NCI-H2081 (cell line): ENCODE measurements at places on chromosomes 3 and 15.
A peak's percentile ranks its signal among the peaks of the same experiment; 100 is the strongest.

DNA sequence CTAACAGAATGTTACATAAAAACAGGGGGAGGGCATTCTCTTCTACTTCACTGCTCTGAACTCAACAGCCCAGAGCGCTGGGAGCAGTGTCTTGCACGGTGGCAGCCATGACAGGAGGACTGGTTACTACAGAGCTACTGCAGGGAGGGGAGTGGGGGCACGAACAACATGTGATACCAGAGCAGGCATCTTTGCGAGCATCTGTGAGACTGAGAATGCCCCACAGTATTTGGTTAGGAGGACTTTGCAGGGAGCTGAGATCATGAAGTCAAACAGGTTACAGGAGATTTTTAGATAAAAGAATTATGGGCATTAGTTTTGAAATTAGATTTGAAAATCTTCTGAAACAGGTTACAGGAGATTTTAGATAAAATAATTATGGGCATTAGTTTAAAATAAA is 58.8 kb upstream of the GOLGA8B start:
- no peak for DNase-seq

- peak; percentile 41 for DNase-seq
These were observed 84.3 kb downstream of the EEFSEC start for GRCh38 chr3:128237348-128238183.

DNA sequence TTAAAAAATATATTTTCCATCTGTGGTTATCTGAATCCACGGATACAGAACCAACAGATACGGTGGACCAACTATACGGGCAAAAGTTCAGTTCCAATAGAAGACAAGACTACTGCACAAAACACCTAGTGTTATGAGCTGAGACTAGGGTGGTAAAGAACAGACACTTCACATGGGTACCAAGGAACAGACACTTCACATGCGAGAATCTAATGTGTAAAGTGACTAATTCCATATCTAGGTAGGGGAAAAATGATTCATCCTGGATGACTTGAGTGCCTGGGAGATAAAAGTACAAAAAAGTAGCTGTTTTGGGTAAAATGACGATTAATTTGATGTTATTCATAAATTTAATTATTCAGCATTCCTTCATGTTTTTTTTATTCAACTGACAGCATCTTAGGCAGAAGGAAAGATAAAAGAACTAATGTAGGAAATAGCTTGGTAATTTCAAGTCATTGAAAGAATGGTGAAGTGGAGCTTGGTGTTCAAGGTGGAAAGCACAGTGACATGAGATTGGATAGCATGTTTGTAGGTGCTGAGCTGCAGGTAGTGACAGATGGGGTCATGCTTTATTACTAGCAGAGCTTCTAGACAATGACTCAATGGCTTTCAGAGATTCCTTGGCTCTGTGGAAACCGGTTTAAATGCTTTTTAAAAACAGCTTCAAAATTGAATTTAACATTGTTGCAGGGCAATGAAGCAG is 5.2 kb downstream of the CD200 start:
- DNase-seq, result no peak

DNA sequence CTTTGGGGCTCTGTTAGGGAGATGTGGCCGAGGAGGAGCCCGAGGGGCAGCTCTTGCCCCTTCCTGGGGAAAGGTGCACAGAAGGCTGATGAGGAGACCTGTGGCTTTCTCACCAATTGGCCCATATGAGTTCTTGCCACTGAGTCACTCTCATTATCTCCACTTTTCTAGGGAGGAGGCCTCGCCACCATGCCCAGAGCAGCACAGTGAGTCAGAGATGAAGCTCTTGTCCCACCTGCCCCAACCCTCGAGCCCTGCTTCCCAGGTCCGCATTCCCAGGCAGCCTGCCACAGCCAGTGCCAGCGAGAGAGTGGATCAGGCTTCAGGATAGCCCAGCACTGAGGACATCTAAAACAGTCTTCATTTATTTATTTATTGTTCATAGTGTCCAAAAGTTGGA is 53.5 kb downstream of the AMOTL2 start:
- no peak for DNase-seq

- peak; percentile 26 for DNase-seq
These were observed 99.7 kb upstream of the LIPC start for GRCh38 chr15:58331913-58332675.

- DNase-seq, result no peak
These were observed 203.9 kb downstream of the MINAR1 start for GRCh38 chr15:79635897-79636561.

DNA sequence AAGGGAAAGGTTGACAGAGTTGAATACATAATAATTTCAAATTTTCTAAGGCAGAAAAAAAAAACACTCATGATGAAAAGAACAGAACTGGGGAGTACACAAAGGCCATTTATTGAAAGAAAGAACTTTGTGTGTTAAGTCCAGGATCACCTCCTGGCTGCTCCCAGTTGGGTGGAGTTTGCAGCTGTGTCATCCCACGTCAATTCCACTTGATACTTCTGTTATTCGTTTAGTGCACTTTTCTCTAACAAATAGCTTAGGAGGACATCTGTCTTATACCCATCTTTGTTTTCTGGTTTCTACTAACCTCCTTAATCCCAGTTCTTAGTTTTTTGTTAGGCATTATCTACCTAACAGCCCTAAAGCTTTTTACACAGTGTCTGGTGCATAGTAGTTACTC is 44.7 kb downstream of the SGO1 start:
- no peak for DNase-seq

GRCh38 chr3:70061096-70061495 is 61.6 kb downstream of the SAMMSON start:
- DNase-seq, result no peak

DNA sequence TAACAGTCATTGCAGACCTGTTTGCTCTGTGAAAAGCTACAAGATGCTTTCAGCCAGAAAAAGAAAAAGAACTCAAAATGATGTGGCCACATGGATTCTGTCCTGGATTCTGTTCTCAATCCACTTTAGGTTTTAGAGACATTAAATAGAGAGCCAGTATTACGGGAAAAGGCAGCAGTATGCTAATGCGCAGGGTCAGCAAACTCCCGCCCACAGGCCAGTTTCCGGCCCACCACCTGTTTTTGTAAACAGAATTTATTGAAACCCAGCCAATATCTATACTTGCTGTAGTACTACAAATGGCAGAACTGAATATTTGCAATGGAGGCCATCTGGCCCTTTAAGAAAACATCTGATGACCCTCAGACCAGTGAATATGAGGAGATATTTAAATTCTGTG is 416.1 kb downstream of the ERC2 start:
- no peak for DNase-seq

GRCh38 chr3:132660052-132660810 is at the start of gene UBA5:
Gene UBA5, plus strand, starts transcription at chr3:132660329. Its CDS starts 209 bp downstream, at chr3:132660538.
- DNase-seq, result peak; percentile 83

DNA sequence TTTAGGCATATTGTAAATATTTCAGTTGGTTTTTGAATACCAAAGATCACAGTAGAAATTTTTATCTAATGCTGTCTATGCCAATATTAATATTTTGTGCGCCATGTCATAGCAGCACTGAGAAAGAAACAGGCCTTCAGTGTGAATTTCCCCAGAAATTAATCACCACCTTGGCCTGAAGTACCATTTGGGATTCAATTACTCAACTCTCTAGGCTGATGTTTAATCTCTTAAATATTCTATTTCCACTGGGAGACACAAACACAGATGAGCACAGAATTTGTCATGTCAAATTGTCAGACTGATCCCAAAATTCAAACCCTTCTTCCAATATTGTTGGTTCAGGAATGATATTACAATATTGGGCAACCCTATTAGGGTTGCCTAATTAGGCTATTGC is 509.3 kb downstream of the ROBO1 start:
- DNase-seq, result no peak

DNA sequence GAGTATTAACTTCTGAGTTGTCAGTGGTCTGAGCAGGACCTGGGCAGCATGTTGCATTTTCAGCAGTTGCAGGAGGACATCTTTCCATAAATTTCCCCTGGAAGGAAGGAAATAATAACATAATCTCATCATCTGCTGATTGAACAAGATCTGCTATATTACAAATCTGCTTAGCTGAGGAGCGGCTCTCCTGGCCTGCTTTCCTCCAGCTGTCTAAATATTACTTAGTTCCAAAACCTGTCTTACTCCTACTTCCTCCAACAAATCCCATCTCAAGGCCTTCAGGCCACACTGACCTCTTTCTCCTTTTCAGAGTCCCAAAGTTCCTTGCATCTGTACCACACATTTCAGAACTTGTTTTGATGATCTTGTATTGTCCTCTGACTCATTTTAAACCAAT is 364.4 kb upstream of the MCTP2 start:
- DNase-seq, result no peak

GRCh38 chr3:177746337-177746933 is 549.2 kb upstream of the TBL1XR1 start:
- no peak for DNase-seq

GRCh38 chr3:46239301-46239938 is 2.8 kb upstream of the CCR3 start:
- no peak for DNase-seq

GRCh38 chr3:30508339-30508738 is 98.1 kb upstream of the TGFBR2 start:
- no peak for DNase-seq

GRCh38 chr3:58151637-58152036 is 59.1 kb downstream of the DNASE1L3 start:
- DNase-seq, result no peak

GRCh38 chr15:54481819-54482218 is 503.6 kb downstream of the UNC13C start:
- DNase-seq, result no peak

DNA sequence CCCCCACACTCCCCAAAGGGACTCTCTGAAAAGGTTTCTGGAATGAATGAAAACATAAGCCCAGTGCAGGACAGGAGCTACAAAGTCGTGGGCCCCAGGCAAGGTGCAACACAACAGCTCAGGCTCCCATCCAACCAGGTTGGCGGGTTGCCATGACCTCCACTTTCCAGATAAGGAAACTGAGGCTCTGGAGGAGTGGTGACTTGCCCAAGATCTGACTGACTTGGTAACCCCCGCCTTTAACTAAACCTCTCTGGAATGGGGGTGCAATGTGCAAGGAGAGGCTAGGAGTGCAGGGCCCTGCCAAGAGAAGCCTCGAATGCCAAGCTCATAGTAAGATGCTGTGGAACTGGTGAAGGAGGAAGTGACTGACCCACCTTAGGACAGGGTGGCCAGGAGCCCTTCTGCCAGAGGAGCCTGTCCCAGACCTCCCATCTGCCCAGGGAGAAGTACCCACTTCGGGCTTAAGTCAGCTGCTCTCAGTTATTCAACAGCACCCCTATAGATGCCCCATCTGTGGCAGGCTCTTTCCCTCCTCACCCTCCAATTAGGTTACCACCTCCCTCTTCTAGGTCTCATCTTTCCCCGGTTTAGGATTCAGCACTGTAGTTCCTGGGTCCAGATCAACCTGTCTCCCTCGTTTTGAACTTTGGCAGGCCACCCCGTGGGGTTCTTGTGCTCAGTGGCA is 553 bp upstream of the TNNC1 start:
- no peak for DNase-seq

GRCh38 chr15:77180757-77181156 is 109.8 kb upstream of the TSPAN3 start:
- no peak for DNase-seq

GRCh38 chr15:68507447-68507846 is 71.3 kb upstream of the CORO2B start:
- DNase-seq, result no peak

- peak; percentile 50 for DNase-seq
These were observed 53.8 kb downstream of the SST start for GRCh38 chr3:187616307-187616972.

GRCh38 chr3:173970281-173970680 is 572.7 kb downstream of the NLGN1 start:
- DNase-seq, result peak; percentile 76

- no peak for DNase-seq
These were observed 115.6 kb upstream of the LMCD1 start for GRCh38 chr3:8385848-8386620.

DNA sequence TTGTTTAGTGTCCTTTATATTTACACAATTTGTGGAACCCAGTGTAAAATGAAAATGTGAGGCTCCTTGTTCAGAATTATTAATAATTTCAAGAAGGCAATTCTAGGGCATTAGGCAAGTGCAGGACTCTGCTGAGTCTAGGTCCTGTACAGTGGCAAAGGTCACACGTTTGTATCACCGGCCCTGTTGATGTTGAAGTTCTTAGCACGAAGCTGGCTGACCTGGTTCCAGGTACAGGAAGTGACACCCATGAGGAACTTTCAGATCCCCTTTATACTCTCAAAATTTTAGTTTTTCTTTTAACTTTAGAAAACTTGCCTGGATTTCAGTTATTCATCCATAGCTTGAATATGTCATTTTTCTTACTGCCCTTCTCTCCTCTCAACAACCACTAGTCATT is 349.4 kb downstream of the CNTN6 start:
- no peak for DNase-seq

- DNase-seq, result no peak
These were observed 31.8 kb upstream of the KLHL6 start for GRCh38 chr3:183587336-183587735.

DNA sequence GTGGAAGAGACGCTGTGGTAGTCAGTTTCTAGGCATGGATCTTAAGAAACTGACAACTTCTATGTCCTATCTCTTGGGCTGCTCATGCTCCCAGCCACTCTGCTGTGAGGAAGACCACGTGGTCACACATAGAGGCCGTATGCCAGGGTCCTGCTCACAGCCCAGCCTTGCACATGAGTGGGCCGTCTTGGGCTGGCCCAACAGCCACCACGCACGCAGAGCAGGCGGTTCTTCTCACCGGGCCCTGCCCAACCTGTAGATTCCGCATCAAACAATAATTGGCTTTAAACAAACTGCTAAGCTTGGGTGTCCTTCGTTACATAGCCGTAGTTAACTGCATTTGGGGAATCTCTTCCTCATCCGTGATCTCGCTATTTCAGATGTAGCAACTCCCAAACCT is 26.0 kb downstream of the SLC41A3 start:
- DNase-seq, result no peak

DNA sequence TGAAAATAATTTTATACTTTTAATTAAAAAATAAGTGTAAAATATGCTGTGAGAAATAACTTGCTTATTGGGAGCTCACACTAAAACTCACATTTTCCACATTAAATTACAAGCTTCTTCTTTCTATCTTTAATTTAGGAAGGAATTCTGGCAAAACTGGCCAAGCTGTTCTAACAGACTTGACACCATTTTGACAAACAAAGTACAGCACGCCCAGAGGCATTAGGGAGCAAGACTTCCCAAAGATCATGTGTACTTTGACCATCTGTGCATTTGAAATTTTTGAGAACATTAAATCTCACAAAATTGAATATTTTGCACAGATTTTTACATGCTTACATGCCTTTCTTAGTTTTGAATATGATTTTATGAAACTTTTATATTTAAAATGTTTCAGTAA is 1288.4 kb upstream of the CADM2 start:
- DNase-seq, result no peak

GRCh38 chr15:66747886-66748707 is 46.1 kb downstream of the SMAD6 start:
- no peak for DNase-seq

GRCh38 chr3:121836064-121836463 is 1.1 kb downstream of the EAF2 start:
- no peak for DNase-seq

GRCh38 chr15:80076321-80077318 is 17.1 kb downstream of the ZFAND6 start:
- DNase-seq, result no peak

- DNase-seq, result peak; percentile 75
These were observed 60.7 kb downstream of the RPL22L1 start for GRCh38 chr3:170809007-170809974.

GRCh38 chr3:114331710-114332109 is 37.9 kb downstream of the TIGIT start:
- DNase-seq, result no peak
